Pancreas (tissue), 10 donors: ENCODE measurements at places on chromosomes 11 and 22. TPM values are rescaled to one million over a fixed set of nuclear protein-coding genes. Genes with fewer than 3 reads are reported as not detected.

DNA sequence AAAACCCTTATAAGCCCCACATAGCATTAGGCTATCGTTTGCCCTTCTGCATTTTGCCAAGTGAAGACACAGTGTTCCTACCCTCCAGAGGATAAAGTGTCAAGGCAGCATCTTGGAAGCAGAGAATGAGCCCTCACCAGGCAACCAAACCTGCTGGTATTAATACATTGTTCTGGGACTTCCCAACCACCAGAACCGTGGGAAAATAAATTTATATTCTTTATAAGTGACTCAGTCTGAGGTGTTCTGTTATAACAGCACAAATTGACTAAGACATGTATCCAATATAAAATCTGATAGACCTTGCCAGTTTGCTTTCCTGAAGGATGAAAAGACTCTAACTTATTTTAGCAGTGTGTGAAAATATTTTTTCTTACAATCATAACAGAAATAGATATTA lies 792.5 kb upstream of the LRRC4C start:
- no peaks in the 10 kb centered on the region for H3K36me3 ChIP-seq
- H3K27me3 ChIP-seq: no peaks in the 10 kb centered on the region
- DNase-seq: no peak
- H3K4me1 ChIP-seq: no peaks in the 10 kb centered on the region
- H3K4me3 ChIP-seq: no peak overlapping the region

APOA5 gene
- total RNA-seq: not detected

- H3K4me3 ChIP-seq: no peak overlapping the region
- H3K4me1 ChIP-seq: peaks cover 13% of the 10 kb centered on the region
- H3K27ac ChIP-seq: no peak overlapping the region
- no peaks in the 10 kb centered on the region for H3K27me3 ChIP-seq
Observed at GRCh38 chr11:46285594-46286033, 8.2 kb downstream of the CREB3L1 start.

GRCh38 chr11:128704517-128704916 lies 10.6 kb downstream of the FLI1 start:
- no peaks in the 10 kb centered on the region for H3K4me1 ChIP-seq
- H3K27ac ChIP-seq: no peak overlapping the region
- H3K36me3 ChIP-seq: no peaks in the 10 kb centered on the region
- no peak overlapping the region for H3K4me3 ChIP-seq
- no peaks in the 10 kb centered on the region for H3K27me3 ChIP-seq

ARL2 gene
- 29.4 TPM for total RNA-seq

DNA sequence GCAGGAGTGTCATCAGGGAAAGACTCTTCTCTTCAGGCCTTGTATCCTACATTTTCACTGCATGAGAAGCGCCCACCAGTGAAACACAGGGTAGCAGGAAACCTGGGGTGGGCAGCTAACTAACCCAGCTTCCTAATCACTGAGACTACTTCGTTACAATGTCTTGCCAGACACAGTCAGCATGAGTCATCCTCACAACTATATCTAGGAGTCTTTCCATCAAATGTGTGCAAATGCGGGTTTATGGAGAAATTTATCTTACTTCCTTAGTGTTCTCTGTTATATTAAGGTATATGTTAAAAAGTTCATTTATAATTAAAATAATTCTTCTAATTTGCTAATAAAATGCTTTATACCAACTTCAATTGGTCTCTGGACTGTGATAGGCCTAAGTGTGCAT lies 79.9 kb upstream of the RAB1B start:
- no peaks in the 10 kb centered on the region for H3K36me3 ChIP-seq
- no peak overlapping the region for H3K4me3 ChIP-seq
- no peak for DNase-seq
- no peak overlapping the region for H3K27ac ChIP-seq
- no peaks in the 10 kb centered on the region for H3K27me3 ChIP-seq

DNA sequence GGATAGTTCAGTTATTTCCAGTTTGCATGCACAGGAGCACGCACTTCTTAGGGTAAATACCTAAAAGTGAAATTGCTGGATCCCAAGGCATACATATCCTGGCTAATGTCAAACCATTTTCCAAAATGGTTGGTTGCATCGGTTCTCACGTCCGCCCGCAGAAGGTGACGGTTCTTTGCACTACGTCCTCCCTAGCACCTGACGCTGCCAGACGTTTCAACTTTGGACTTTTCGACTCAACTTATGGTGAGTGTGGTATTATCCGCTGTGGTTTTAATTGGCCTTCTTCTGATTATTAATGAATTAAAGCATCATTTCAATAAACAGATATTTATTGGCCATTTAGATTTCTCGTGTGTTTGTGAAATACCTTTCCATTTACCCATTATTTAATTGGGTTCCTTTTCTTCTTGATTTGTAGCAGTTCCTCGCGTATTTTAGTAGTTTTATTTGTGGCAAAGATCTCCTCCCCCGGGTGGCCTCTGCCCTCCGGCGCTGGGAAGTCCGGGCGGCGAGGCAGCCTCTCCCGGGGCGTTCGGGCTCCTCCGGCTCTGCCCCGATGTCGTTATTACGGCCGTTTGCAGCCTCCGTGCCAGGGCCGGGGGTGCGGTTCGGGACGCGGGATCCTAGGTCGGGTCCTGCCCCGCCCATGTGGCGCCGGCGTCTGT lies at the start of gene JHY:
TSS of gene JHY (plus strand) at position 571 of the 668 bp plus-strand sequence. CDS start 3,091 bp downstream, outside the sequence.
- H3K27ac ChIP-seq: peak within 1 kb of the TSS; percentile 86
- H3K27me3 ChIP-seq: no peaks in the 10 kb centered on the region
- H3K36me3 ChIP-seq: no peaks in the 10 kb centered on the region
- DNase-seq: no peak

VWCE gene
- 0.23 TPM for total RNA-seq

- no peaks in the 10 kb centered on the region for H3K27me3 ChIP-seq
- no peak overlapping the region for H3K4me3 ChIP-seq
- H3K4me1 ChIP-seq: peaks cover 11% of the 10 kb centered on the region
Observed at GRCh38 chr11:66068154-66068821, 1.8 kb upstream of the PACS1 start.

- no peaks in the 10 kb centered on the region for H3K4me1 ChIP-seq
- no peaks in the 10 kb centered on the region for H3K27me3 ChIP-seq
- no peak overlapping the region for H3K27ac ChIP-seq
- DNase-seq: no peak
- no peak overlapping the region for H3K4me3 ChIP-seq
- no peaks in the 10 kb centered on the region for H3K36me3 ChIP-seq
Observed at GRCh38 chr11:123239191-123240150, 44.4 kb upstream of the CLMP start.

C22orf31 gene
- total RNA-seq: not detected

- no peaks in the 10 kb centered on the region for H3K4me1 ChIP-seq
- H3K4me3 ChIP-seq: no peak overlapping the region
- no peaks in the 10 kb centered on the region for H3K36me3 ChIP-seq
- H3K27ac ChIP-seq: no peak overlapping the region
- no peak for DNase-seq
- H3K27me3 ChIP-seq: no peaks in the 10 kb centered on the region
Observed at GRCh38 chr11:10514709-10515108, 26.3 kb downstream of the RNF141 start.

MS4A2 gene
- 0.81 TPM for total RNA-seq

GRCh38 chr11:45568049-45568448 lies 97.4 kb downstream of the CHST1 start:
- no peaks in the 10 kb centered on the region for H3K27me3 ChIP-seq
- no peak overlapping the region for H3K4me3 ChIP-seq
- no peak for DNase-seq
- no peaks in the 10 kb centered on the region for H3K4me1 ChIP-seq
- H3K36me3 ChIP-seq: no peaks in the 10 kb centered on the region
- no peak overlapping the region for H3K27ac ChIP-seq

DNA sequence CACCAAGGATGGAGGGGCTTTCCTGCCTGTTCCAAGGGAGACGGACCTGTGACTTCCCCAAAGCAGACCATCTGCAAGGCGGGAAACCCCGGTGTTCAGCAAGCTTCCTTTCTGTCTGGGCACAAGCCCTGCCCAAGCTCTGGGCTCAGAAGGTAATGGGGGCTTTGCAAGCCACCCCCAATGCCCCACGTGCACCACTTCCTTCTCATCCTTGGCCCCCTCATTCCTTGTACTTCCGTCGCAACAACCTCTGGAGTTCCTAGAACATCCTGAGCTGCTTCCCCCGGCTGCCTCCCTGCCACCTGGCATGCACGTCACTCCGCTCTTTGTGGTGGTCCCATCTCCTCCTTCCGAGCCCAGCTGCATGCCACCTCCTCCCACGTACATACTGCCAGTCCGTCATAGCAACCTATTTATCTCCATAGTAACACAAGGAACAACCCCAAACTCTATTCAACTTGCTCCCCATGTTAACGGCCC lies 3.9 kb downstream of the MYEOV start:
- no peaks in the 10 kb centered on the region for H3K27me3 ChIP-seq
- H3K36me3 ChIP-seq: no peaks in the 10 kb centered on the region
- no peaks in the 10 kb centered on the region for H3K4me1 ChIP-seq
- H3K27ac ChIP-seq: peak overlapping the region; percentile 91
- no peak overlapping the region for H3K4me3 ChIP-seq
- DNase-seq: peak; percentile 43

PKP3 gene
- 24.5 TPM for total RNA-seq

GRCh38 chr22:20751185-20751851 lies 22.6 kb upstream of the SERPIND1 start:
- H3K27me3 ChIP-seq: no peaks in the 10 kb centered on the region
- H3K36me3 ChIP-seq: peaks cover 6% of the 10 kb centered on the region
- no peaks in the 10 kb centered on the region for H3K4me1 ChIP-seq
- H3K27ac ChIP-seq: no peak overlapping the region
- H3K4me3 ChIP-seq: no peak overlapping the region

DNA sequence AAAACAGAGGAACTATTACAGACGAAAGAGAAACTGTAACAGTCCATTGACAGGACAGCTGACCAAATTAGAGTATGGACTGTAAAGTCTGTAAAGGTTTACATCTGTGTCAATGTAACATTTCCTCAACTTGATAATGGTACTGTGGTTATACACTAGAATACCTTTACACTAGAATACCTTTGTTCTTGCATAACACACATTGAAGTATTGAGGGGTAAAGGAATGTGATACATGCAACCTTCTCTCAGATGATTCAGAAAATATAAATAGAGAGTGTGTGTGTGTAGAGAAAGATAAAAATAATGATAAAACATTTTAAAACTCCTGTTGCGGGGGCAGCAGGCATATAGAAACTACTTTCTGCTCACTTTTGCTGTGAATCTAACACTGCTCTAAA lies 5.6 kb upstream of the EEF1G start:
- H3K36me3 ChIP-seq: peaks cover 27% of the 10 kb centered on the region
- H3K4me3 ChIP-seq: no peak overlapping the region
- H3K4me1 ChIP-seq: peaks cover 5% of the 10 kb centered on the region
- no peak for DNase-seq
- H3K27ac ChIP-seq: no peak overlapping the region

GLB1L3 gene
- not detected for total RNA-seq

TMEM132A gene
- 16.8 TPM for total RNA-seq
